ENCODE measurements at places on chromosomes 7 and 10. TPM values are rescaled to one million over a fixed set of nuclear protein-coding genes. Genes with fewer than 3 reads are reported as not detected.

- H3K4me1 ChIP-seq, result peaks cover 22% of the 10 kb centered on the region
- no peaks in the 10 kb centered on the region for H3K27me3 ChIP-seq
- no peak for DNase-seq
- no peak overlapping the region for H3K27ac ChIP-seq
Measured at GRCh38 chr7:55206235-55207029, 158.7 kb upstream of the LANCL2 start.

The OSBPL3 gene
- 31.8 TPM for total RNA-seq

The CCL24 gene
- not detected for total RNA-seq

- no peaks in the 10 kb centered on the region for H3K36me3 ChIP-seq
- no peak overlapping the region for H3K4me3 ChIP-seq
- no peak for DNase-seq
- H3K27me3 ChIP-seq, result no peaks in the 10 kb centered on the region
- H3K27ac ChIP-seq, result no peak overlapping the region
Measured at GRCh38 chr7:157485361-157485831, 148.6 kb downstream of the DNAJB6 start.

DNA sequence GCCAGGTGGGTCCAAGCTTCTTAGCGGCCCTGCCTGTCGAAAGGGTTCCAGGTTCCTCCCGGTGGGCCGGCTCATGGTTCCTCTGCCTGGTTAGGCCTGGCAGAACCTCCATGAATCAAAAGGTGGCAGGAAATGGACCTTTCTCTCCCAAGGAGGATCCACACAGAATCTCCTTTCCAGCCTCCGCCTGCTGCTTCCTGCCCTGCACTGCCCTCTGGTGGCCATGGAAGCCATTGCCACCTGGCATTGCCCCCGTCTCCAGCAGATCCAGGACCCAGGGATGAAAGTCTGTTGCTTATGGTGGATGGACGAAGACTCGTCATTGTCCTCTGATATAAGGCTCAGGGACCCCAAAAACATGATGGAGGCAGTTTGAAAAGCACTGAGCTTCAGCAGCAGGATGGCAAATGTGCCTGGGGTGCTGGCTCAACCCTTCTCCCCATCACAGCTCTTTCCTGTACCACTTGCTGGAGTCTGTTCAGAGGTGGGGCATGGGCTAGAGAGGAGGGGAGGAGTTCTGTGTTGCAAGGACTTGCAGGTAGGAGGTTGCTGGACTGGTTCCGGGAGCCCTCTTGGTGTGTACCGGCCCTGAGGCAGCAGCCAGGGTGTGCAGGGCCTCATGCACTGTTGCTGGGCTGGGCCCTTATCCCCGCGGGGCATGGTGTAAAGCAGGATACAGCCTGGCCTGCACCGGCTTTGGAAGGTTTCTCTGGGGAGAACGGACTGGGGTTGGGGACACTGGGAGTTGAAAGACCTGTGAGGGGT lies 11.3 kb upstream of the INMT start:
- H3K4me1 ChIP-seq, result no peaks in the 10 kb centered on the region
- H3K27me3 ChIP-seq, result no peaks in the 10 kb centered on the region
- H3K36me3 ChIP-seq, result no peaks in the 10 kb centered on the region
- DNase-seq, result peak; percentile 70

DNA sequence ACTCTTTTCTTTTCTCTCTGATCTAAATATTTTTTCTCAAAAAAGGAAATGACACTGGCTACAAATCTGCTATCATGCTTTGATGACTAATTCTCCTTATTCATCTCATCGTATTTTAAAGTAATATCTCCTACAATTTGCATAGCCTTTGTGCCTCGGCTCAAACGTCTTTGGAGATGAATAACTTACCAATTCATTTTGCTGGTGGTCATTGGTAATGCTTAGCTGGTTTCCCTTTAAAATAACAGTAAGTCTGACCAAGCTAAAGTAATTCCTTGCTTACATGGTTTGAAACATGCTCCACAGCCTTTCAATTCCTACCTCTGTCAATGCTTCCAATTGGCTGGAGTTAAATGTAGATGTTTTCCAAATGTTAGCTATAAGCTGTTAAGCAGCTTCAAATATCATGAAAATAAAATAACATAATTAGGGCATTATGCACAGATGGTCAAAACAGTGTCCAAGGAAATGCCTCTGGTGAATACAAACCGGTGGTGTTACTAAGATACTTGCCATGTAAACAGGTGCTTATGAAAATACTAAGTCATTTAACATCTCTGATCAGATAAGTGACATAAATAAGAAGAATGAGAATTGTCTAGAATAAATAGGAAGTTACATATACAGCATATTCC lies 435.0 kb downstream of the POM121L12 start:
- no peaks in the 10 kb centered on the region for H3K4me1 ChIP-seq
- no peak overlapping the region for H3K27ac ChIP-seq
- H3K4me3 ChIP-seq, result no peak overlapping the region
- no peak for DNase-seq

GRCh38 chr7:17016402-17017010 lies 134.7 kb upstream of the AGR3 start:
- DNase-seq, result no peak
- H3K4me3 ChIP-seq, result no peak overlapping the region
- H3K4me1 ChIP-seq, result peaks cover 42% of the 10 kb centered on the region
- H3K27me3 ChIP-seq, result no peaks in the 10 kb centered on the region
- no peaks in the 10 kb centered on the region for H3K36me3 ChIP-seq

GRCh38 chr7:155269766-155270585 lies 27.7 kb upstream of the INSIG1 start:
- H3K4me3 ChIP-seq, result no peak overlapping the region
- no peaks in the 10 kb centered on the region for H3K36me3 ChIP-seq
- no peaks in the 10 kb centered on the region for H3K4me1 ChIP-seq
- H3K27ac ChIP-seq, result no peak overlapping the region

GRCh38 chr10:49174261-49174925 lies 13.8 kb downstream of the TMEM273 start:
- H3K36me3 ChIP-seq, result no peaks in the 10 kb centered on the region
- H3K4me3 ChIP-seq, result no peak overlapping the region
- H3K27me3 ChIP-seq, result no peaks in the 10 kb centered on the region
- peaks cover 11% of the 10 kb centered on the region for H3K4me1 ChIP-seq
- DNase-seq, result no peak

- no peaks in the 10 kb centered on the region for H3K4me1 ChIP-seq
- no peak overlapping the region for H3K4me3 ChIP-seq
- H3K36me3 ChIP-seq, result no peaks in the 10 kb centered on the region
Measured at GRCh38 chr7:40542982-40543741, 408.4 kb downstream of the SUGCT start.

DNA sequence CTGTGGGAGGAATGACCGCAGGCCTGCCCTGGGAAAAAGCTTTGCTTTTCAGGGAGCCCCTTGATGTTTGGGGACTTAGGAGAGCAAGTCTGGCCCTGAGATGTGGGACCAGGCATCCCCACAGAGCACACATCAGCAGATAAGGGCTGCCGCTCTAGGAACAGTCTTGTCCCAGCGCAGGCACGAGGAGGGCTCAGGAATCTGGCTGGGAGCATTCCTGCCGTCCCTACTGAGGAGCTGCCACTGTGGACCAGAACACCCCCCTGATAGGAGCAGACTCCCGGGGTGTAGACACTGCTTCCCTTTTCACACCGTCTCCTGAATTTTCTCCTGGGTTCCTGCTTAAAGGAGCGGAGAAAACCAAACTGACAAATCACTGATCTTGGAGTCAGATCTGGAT lies 232.3 kb downstream of the CUX1 start:
- H3K27me3 ChIP-seq, result no peaks in the 10 kb centered on the region
- no peak for DNase-seq
- no peak overlapping the region for H3K27ac ChIP-seq
- H3K4me3 ChIP-seq, result no peak overlapping the region
- H3K36me3 ChIP-seq, result no peaks in the 10 kb centered on the region

DNA sequence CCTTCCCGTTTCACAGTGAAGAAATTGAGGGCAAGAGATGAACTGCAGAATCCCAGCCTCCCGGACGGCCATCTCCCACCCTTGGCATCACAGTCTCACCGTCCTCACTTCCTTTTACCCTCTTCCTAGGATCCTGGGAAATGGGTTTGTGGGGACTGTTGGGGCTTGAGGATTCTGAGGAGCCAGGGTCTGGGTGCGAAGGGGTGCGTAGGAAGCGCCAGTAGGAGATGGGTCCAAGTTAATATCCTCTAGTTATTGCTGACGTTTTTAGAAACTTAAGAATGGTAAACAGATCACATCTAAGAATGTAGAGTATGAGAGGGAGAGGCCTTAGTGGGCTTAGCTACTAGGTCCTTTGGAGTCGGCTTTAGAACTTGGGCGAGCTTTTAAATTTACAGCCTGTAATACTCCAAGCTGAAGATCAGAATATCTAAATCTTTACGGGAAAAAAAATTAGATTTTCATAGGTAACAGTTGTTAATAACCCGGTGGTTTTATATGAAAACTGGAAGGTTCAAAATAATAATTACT lies 696 bp downstream of the MALSU1 start:
- H3K36me3 ChIP-seq, result no peaks in the 10 kb centered on the region
- peak overlapping the region; percentile 78 for H3K4me3 ChIP-seq
- no peaks in the 10 kb centered on the region for H3K27me3 ChIP-seq
- peak overlapping the region; percentile 79 for H3K27ac ChIP-seq
- no peak for DNase-seq
- H3K4me1 ChIP-seq, result peaks cover 35% of the 10 kb centered on the region

The SLC16A12 gene
- 25.4 TPM for total RNA-seq

DNA sequence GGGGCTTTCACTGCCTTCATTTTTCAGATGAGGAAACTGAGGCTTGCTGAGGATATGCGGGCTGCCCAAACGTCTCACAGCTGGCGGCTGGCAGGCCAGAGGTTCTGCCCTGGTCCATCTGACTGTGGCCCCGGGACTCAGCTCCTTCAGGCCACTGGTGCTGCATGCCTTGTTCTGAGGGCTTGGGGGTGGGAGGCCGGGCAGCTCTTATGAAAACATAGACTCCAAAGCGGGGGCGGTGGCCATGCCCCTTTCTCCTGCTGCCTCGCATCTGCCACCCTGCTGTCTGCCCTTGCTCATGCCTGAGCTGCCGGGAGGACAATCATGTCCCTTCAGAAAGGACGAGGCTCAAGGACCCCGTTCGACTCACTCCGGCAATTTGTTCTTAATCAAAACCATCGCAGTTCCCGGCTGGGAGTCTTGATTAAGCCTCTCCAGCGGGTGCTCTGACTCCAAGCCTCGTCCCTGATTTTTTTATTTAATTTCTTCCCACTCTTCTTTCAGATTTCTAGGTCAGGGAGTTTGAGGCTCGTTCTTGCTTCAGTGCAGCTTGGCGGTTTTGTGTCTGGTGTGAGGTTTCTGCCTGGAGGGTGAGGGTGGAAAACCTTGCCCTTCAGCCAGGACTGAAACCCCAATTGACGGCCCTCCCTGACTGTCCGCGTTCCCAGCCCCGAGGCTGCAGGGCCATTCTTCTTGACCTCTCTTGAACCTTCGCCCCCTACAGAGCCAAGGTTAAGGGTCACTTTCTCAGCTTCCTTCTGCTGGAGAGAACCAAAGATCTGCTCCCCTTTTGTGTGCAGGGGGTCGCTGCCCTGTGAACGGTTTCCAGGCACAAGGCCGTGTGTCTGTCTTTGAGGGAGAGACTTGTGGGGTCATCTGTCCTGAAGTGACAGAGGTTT lies 120.8 kb downstream of the DNAJB6 start:
- no peak overlapping the region for H3K4me3 ChIP-seq
- no peaks in the 10 kb centered on the region for H3K27me3 ChIP-seq
- no peaks in the 10 kb centered on the region for H3K4me1 ChIP-seq
- H3K27ac ChIP-seq, result no peak overlapping the region
- no peak for DNase-seq
- H3K36me3 ChIP-seq, result no peaks in the 10 kb centered on the region

The FBXL13 gene
- 4.5 TPM for total RNA-seq

DNA sequence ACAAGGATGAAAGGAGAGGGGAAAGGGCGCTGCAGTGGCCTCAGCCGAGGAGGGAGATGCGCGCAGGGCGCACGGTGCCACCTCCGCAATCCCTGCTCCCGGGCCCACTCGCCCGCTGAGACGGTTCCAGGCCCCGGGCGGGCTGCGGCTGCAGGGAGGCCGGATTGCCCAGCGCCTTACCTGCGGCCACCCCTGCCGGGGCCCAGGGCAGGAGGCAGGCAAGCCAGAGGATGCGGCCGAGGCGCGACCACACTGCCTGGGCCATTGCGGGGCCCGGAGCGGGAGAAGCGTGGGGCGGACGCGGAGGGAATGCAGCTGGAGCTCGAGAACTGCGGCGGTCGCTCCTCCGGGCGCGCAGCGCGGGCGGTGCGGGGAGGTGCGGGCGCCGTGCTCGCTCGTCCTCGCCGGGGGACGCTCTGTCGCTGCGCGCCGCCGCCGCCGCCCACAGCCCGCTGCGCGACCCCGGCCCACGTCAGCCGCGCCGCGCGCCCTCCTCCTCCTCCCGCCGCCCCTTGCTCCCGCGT lies at the start of gene TMEM130:
TMEM130 (minus strand) TSS at position 418 of the 524 bp plus-strand sequence; CDS start at position 265, 153 bp downstream.
- DNase-seq, result no peak
- H3K27ac ChIP-seq, result no peak within 1 kb of the TSS
- H3K4me1 ChIP-seq, result no peaks in the 10 kb centered on the region
- H3K36me3 ChIP-seq, result no peaks in the 10 kb centered on the region

DNA sequence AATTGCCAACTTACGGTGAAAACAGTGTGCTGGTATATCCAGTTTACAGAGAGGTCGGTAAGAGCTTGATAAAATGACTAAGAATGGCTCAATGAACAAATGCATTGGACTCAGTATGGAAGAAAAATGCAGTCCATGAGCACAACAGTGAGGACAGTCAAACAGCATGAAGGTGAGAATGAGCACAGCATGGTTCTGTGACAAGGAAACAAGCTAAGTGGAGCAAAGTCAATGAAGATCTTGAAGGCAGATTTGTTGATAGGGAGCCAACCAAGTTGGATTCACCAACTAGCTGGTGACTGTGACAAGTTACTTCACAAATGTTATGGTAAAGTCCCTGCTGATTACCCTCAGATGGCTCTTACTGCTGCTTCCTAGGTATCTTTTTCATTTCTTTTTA lies 75.9 kb downstream of the SHOC2 start:
- H3K27me3 ChIP-seq, result no peaks in the 10 kb centered on the region
- H3K4me3 ChIP-seq, result no peak overlapping the region
- DNase-seq, result no peak
- no peak overlapping the region for H3K27ac ChIP-seq
- peaks cover 13% of the 10 kb centered on the region for H3K4me1 ChIP-seq
- no peaks in the 10 kb centered on the region for H3K36me3 ChIP-seq

GRCh38 chr10:13859979-13860654 lies 273.4 kb downstream of the PRPF18 start:
- H3K27me3 ChIP-seq, result no peaks in the 10 kb centered on the region
- H3K4me3 ChIP-seq, result no peak overlapping the region
- DNase-seq, result no peak
- H3K36me3 ChIP-seq, result no peaks in the 10 kb centered on the region
- no peak overlapping the region for H3K27ac ChIP-seq

- H3K4me3 ChIP-seq, result no peak overlapping the region
- no peak for DNase-seq
- no peaks in the 10 kb centered on the region for H3K36me3 ChIP-seq
- peaks cover 13% of the 10 kb centered on the region for H3K4me1 ChIP-seq
- H3K27me3 ChIP-seq, result no peaks in the 10 kb centered on the region
- H3K27ac ChIP-seq, result no peak overlapping the region
Measured at GRCh38 chr10:50512743-50513416, 110.9 kb downstream of the SGMS1 start.

- H3K4me1 ChIP-seq, result peaks cover 18% of the 10 kb centered on the region
- no peaks in the 10 kb centered on the region for H3K36me3 ChIP-seq
- no peak overlapping the region for H3K4me3 ChIP-seq
- DNase-seq, result peak; percentile 45
Measured at GRCh38 chr7:5700391-5700985, 81.0 kb downstream of the RNF216 start.

- H3K4me3 ChIP-seq, result no peak overlapping the region
Measured at GRCh38 chr7:27576360-27576944, 86.2 kb downstream of the HIBADH start.

The UPF2 gene
- 36.3 TPM for total RNA-seq

GRCh38 chr7:149293946-149294633 lies 32.1 kb downstream of the ZNF783 start:
- H3K27ac ChIP-seq, result no peak overlapping the region
- H3K36me3 ChIP-seq, result no peaks in the 10 kb centered on the region
- H3K4me1 ChIP-seq, result no peaks in the 10 kb centered on the region
- no peak for DNase-seq

- no peak overlapping the region for H3K27ac ChIP-seq
- no peak for DNase-seq
- no peaks in the 10 kb centered on the region for H3K27me3 ChIP-seq
Measured at GRCh38 chr7:108028111-108028510, 25.1 kb upstream of the LAMB1 start.

Measured in thyroid gland (tissue), 4 donors.